ENCODE measurements at places on chromosomes 2 and 18.

GRCh38 chr2:26900831-26901321 is 52.9 kb downstream of the DPYSL5 start:
- no peak for DNase-seq

DNA sequence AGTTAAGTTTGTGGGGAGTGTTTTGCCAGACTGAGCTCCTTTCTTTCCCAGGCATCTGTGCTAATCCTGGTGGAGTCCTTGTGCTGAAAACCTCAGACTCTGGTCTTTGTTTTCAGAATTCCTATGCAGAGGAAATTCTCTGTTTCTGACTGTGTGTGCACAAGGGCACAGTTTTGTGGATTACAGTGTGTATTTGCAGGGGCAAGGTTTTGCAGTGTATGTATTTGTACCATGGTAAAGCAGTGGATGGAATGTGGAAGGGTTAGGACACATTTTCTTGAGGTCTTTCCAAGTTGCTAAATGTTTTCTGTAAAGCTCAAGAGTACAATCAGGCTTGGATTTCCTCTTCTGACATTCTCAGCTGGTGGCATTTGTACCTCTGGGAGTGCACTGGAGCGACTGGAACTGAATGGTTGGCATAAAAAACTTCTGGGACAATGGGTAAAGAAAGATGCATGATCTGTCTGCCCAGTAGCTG is 139.5 kb upstream of the RND3 start:
- DNase-seq = no peak

GRCh38 chr2:23280401-23280800 is 104.6 kb upstream of the KLHL29 start:
- no peak for DNase-seq

GRCh38 chr2:235812185-235812665 is 318.4 kb downstream of the AGAP1 start:
- no peak for DNase-seq

GRCh38 chr2:71951718-71952404 is 195.8 kb downstream of the CYP26B1 start:
- DNase-seq = no peak

DNA sequence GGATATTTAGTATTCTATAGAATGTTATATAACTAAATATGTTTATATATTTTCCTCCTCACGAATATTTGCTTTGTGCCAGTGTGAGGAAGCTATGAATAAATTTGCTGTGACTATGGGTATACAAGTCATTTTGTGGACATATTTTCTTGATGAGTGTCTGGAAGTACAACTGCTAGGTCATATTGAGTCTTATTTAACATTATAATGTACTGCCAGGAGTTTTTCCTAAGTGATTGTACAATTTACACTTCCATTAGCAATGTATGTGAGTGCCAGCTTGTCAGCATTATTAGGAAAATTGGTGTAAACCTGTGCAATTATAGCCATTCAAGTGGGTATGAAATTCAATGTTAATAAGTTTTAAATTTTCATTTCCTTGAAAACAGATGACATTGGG is 1328.9 kb upstream of the TMEFF2 start:
- DNase-seq = no peak

DNA sequence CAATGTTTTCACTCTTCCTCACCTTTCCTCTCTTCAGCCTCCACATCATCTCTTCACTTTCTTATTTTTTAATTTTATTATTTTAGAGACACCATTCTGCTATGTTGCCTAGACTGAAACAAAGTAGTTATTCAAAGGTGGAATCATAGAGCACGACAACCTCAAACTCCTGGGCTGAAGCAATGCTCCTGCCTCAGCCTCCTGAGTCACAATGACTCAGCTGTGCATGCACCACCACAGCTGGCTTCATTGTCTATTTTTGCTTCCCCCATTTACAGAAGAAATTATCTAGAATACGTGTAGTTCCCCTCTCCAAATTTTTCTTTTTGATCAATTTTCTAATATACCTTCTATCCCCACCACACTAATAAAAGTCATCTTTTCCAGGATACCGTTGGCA is 911.5 kb upstream of the SOX11 start:
- DNase-seq = no peak

- DNase-seq = no peak
Observed at GRCh38 chr2:67446491-67446911, 49.4 kb downstream of the ETAA1 start.

- no peak for DNase-seq
Observed at GRCh38 chr2:117726747-117727146, 87.7 kb upstream of the DDX18 start.

- no peak for DNase-seq
Observed at GRCh38 chr2:8667896-8668512, 13.9 kb upstream of the ID2 start.

GRCh38 chr18:9817286-9817685 is 68.5 kb upstream of the TXNDC2 start:
- no peak for DNase-seq

DNA sequence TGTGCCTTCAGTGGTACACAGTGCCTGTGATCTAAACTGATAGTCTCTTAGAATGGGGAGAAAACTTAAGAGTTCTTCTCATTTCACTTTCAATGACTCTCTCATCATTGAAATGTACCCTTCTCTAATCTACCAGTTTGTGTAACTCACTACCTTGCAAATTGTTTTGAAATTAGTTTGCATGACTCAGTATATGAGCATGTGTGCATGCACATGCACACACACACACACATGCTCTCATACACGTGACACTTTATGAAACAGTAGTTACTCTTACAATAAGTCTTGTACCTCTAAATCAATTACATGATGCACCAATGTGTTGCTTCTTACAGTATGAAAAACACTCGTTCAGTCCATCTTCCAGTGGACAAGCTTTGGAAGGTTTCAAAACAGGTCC is 10.6 kb downstream of the LYPD6B start:
- no peak for DNase-seq

All from inflammatory macrophage (primary cell).